ENCODE measurements at places on chromosomes 3 and 15. TPM values are rescaled to one million over a fixed set of nuclear protein-coding genes. Genes with fewer than 3 reads are reported as not detected.

- no peak for DNase-seq
- no peaks in the 10 kb centered on the region for H3K36me3 ChIP-seq
- no peak overlapping the region for H3K27ac ChIP-seq
- no peak overlapping the region for H3K4me3 ChIP-seq
- no peaks in the 10 kb centered on the region for H3K4me1 ChIP-seq
These were observed 106.7 kb downstream of the ZNF621 start for GRCh38 chr3:40631341-40631995.

- no peaks in the 10 kb centered on the region for H3K36me3 ChIP-seq
- no peak for DNase-seq
- no peak overlapping the region for H3K27ac ChIP-seq
- no peak overlapping the region for H3K4me3 ChIP-seq
- no peaks in the 10 kb centered on the region for H3K27me3 ChIP-seq
- H3K4me1 ChIP-seq: no peaks in the 10 kb centered on the region
These were observed 4.9 kb upstream of the ZNF662 start for GRCh38 chr3:42901073-42901415.

- DNase-seq: no peak
- peaks cover 2% of the 10 kb centered on the region for H3K27me3 ChIP-seq
- no peak overlapping the region for H3K27ac ChIP-seq
These were observed 880 bp upstream of the CHRNA7 start for GRCh38 chr15:32029409-32029861.

DNA sequence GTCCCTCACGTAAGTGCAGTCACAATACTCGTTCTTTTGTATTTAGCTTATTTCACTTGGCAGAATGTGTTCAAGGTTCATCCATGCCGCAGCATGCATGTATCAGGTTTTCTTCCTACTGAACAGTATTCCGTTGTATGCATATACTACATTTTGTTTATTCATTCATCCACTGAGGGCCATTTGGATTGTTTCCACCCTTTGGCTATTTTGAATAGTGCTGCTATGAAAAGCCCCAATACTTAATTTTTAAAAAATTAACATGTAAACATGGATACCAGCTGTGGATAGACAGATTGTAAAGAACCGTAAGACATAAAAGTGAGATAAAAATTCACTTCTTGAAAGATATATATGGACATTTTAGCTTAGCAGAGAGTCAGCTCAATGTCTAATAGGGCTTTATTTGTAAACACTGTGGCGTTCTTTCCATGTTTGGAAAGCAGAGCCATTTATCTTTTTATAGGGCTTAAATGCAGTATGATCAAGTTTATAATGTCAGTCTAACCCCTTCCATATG lies 115.9 kb downstream of the VPS8 start:
- no peak overlapping the region for H3K4me3 ChIP-seq
- H3K36me3 ChIP-seq: peaks cover 5% of the 10 kb centered on the region
- peaks cover 1% of the 10 kb centered on the region for H3K4me1 ChIP-seq
- DNase-seq: no peak

DNA sequence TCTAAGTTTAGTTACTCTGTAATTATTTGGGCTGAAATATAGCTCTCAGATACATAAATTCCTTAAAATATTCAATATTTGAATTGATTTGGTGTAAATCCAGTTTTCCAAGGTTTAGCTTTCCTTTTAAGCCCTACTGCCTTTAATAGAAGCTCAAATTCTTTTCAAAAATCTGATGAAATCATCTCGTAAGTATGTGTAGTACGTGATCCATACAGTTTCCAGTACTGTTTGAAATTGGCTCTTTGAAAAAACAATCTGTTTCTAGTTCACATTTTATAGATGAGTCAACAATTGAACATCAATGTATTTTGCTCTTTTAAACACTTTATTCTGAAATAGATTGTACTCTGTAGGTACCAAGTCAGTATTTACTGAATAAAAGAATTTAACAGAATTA lies 84.2 kb downstream of the LRRC49 start:
- H3K36me3 ChIP-seq: no peaks in the 10 kb centered on the region
- no peak overlapping the region for H3K4me3 ChIP-seq
- no peaks in the 10 kb centered on the region for H3K4me1 ChIP-seq
- no peak for DNase-seq
- no peak overlapping the region for H3K27ac ChIP-seq
- no peaks in the 10 kb centered on the region for H3K27me3 ChIP-seq

- no peak for DNase-seq
- H3K4me1 ChIP-seq: peaks cover 3% of the 10 kb centered on the region
- no peaks in the 10 kb centered on the region for H3K27me3 ChIP-seq
- H3K4me3 ChIP-seq: no peak overlapping the region
- H3K27ac ChIP-seq: no peak overlapping the region
These were observed 39.1 kb downstream of the TMCC1 start for GRCh38 chr3:129854460-129854859.

Gene IL17RC
- total RNA-seq: 33.8 TPM

Gene XYLB
- 6.2 TPM for total RNA-seq

Gene CNTN4
- total RNA-seq: 59.7 TPM
